Activated naive CD4-positive, alpha-beta T cell treated with anti-CD3 and anti-CD28 coated beads for 36 hours (primary cell): ENCODE measurements at places on chromosomes 11 and 22. TPM values are rescaled to one million over a fixed set of nuclear protein-coding genes. Genes with fewer than 3 reads are reported as not detected.

The ANAPC15 gene
- 70.3 TPM for total RNA-seq

DNA sequence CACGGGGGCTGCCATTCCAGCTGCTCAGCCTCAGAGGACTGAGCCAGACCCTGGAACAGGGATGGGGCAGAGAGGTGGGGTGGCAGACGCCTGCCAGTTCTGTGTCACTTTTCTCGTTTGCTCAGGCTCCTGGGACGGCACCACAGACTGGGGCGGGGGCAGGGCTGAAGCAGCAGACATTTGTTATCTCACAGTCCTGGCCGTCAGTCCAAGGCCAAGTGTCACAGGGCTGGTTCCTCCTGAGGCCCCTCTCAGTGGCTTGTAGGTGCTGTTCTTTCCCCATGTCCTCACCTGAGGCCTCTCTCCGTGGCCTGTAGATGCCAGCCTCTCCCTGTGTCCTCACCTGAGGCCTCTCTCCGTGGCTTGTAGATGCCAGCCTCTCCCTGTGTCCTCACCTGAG lies 24.7 kb downstream of the TPCN2 start:
- H3K4me3 ChIP-seq = no peak overlapping the region
- H3K36me3 ChIP-seq = peaks cover 4% of the 10 kb centered on the region
- no peaks in the 10 kb centered on the region for H3K27me3 ChIP-seq
- H3K27ac ChIP-seq = no peak overlapping the region
- DNase-seq = no peak

DNA sequence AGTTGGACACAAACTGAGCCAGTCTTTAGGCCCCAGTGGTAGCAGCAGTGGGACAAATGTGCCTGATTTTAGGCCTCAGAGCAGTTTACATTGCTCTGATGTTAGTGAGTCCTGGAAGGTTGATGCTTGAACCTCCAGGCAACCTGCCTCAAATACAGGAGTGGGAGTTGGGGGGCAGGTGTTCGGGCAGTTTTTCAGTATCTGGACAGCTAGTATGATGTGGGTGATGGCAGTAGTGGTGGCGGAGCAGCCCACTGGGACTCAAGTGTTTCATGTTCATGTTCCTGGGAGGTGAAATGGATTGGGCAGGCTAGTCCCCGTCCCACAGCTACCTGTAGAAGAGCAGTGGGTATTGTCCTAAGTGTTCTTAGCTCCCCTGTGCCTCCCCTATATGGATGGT lies 857.8 kb downstream of the JRKL start:
- no peaks in the 10 kb centered on the region for H3K36me3 ChIP-seq
- no peak overlapping the region for H3K27ac ChIP-seq
- no peak overlapping the region for H3K4me3 ChIP-seq
- H3K4me1 ChIP-seq = no peaks in the 10 kb centered on the region

The IRAG1 gene
- not detected for total RNA-seq

- no peak overlapping the region for H3K4me3 ChIP-seq
- no peaks in the 10 kb centered on the region for H3K36me3 ChIP-seq
- H3K4me1 ChIP-seq = no peaks in the 10 kb centered on the region
- no peak for DNase-seq
Measured at GRCh38 chr11:70906101-70906500, 346.3 kb downstream of the SHANK2 start.

DNA sequence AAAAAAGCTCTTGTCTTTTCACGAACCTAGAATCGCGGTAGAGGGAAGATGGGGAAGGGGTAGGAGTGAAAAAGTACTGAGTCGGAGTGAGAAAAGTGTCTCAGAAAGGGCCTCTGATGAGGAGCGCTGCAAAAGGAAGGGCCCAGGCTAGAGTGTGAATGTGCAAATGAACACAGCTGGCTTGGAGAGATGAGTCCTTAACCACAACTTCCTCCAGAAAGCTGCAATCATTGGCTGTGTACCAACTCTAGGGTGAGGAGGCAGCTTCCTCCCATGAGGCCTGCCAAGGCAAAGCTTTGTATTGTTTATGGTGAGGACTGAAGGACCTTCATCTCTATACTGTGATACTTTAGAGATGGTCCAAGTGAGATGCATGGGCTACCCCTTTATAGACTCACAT lies 566.9 kb upstream of the ANO5 start:
- peak; percentile 4 for DNase-seq
- no peaks in the 10 kb centered on the region for H3K36me3 ChIP-seq
- H3K4me1 ChIP-seq = no peaks in the 10 kb centered on the region
- H3K27ac ChIP-seq = no peak overlapping the region
- H3K4me3 ChIP-seq = no peak overlapping the region
- H3K27me3 ChIP-seq = no peaks in the 10 kb centered on the region
